Suprapubic skin (tissue), 4 donors: ENCODE measurements at places on chromosomes 2 and 18. TPM values are rescaled to one million over a fixed set of nuclear protein-coding genes. Genes with fewer than 3 reads are reported as not detected.
A peak's percentile ranks its signal among the peaks of the same experiment; 100 is the strongest.

DNA sequence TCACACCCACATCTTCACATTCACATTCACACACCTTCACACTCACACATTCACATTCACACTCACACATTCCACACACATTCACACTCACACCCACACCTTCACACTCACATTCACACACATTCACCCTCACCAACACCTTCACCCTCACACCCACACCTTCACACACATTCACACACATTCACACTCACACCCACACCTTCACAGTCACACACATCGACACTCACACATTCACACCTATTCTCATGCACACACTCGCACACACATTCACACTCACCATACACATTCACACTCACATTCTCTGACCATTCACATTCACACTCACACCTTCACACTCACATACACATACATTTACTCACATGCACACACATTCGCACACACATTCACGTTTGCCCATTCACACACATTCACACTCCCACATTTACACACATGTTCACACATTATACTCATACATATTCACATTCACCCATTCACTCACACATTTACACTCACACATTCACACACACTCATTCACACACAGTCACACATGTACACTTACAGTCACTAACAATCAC is 62.7 kb downstream of the BIN1 start:
- H3K4me3 ChIP-seq, result no peak overlapping the region
- H3K36me3 ChIP-seq, result peaks cover 5% of the 10 kb centered on the region
- DNase-seq, result no peak
- H3K27ac ChIP-seq, result no peak overlapping the region
- peaks cover 9% of the 10 kb centered on the region for H3K4me1 ChIP-seq
- no peaks in the 10 kb centered on the region for H3K27me3 ChIP-seq

DNA sequence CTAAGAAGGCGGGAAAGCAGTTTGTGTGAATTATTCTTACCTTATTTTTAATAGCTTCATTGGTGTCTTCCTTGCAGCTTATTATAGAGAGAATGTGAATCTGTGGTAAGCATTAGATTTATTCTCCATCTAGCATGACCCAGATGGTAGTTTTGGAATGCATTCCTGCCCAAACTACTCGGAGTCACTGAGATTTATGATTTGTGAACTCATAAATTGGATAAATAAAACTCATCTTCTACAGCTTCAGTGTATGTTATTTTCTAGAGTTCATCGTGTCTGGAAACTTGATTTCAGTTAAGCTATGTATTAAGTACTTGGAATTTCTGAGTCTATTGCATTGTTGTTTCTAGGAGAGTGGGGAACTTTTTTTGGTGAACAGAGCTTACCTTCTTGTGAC is 170.5 kb downstream of the FAM210A start:
- no peaks in the 10 kb centered on the region for H3K4me1 ChIP-seq
- H3K36me3 ChIP-seq, result no peaks in the 10 kb centered on the region
- no peaks in the 10 kb centered on the region for H3K27me3 ChIP-seq
- no peak for DNase-seq

GRCh38 chr2:168849610-168850009 is 40.6 kb downstream of the SPC25 start:
- DNase-seq, result no peak
- H3K4me3 ChIP-seq, result no peak overlapping the region
- H3K36me3 ChIP-seq, result peaks cover 6% of the 10 kb centered on the region
- H3K4me1 ChIP-seq, result no peaks in the 10 kb centered on the region

- no peak overlapping the region for H3K4me3 ChIP-seq
- no peaks in the 10 kb centered on the region for H3K4me1 ChIP-seq
- no peak overlapping the region for H3K27ac ChIP-seq
- no peaks in the 10 kb centered on the region for H3K27me3 ChIP-seq
Observed at GRCh38 chr2:82690757-82691411, 1768.2 kb downstream of the SUCLG1 start.

DNA sequence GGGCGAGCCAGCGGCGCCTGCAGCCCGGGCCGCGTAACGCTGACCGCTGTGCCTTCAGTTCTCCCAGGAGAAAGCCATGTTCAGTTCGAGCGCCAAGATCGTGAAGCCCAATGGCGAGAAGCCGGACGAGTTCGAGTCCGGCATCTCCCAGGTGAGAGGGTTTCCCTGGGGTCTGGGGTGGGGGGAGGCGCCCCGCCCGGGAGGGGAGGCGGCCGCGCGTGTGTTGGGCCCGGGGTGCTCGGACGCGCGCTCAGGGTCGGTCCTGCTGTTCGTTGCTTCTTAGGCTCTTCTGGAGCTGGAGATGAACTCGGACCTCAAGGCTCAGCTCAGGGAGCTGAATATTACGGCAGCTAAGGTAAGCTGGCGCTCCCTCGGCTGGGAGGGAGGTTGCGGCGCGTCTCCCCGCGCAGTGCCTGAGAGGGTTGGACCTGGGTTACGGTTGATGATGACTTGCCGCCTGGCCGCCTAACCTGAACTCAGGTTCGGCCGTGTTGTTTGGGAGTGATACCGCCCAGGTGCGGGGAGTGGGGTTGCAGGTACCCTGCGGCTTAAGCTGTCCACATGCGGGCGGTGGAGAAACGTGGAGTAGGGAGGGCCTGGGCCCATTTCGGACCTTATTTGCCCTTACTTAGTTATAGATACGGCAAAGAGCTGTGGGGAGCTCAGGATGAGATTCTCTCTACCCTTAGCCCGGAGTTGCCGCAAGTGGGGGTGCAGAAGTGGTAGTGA is 638 bp downstream of the RPS7 start:
- H3K4me1 ChIP-seq, result peaks cover 36% of the 10 kb centered on the region
- peak overlapping the region; percentile 73 for H3K4me3 ChIP-seq
- peak overlapping the region; percentile 94 for H3K27ac ChIP-seq

The PROKR1 gene
- not detected for total RNA-seq
